Hematopoietic multipotent progenitor cell treated with erythropoietin and hydrocortisone succinate and interleukin-3 and kit ligand, for 17 days (in vitro differentiated cells): ENCODE measurements at places on chromosomes 6 and 20.
A peak's percentile ranks its signal among the peaks of the same experiment; 100 is the strongest.

DNA sequence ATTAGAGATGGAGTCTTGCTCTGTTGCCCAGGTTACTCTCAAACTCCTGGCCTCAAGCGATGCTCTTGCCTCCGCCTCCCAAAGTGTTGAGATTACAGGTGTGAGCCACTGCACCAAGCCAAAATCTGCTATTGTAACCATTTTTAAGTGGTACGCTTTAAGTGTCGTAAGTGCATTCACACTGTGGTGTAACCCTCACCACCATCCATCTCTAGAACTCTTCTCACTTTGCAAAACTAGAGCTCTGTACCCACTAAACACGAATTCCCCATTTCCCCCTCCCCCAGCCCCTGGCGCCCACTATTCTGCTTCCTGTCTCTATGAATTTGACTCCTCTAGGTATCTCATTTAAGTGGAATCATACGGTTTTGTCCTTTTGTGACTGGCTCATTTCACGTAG, 2.8 kb upstream of the FAM83C start:
- DNase-seq: no peak

DNA sequence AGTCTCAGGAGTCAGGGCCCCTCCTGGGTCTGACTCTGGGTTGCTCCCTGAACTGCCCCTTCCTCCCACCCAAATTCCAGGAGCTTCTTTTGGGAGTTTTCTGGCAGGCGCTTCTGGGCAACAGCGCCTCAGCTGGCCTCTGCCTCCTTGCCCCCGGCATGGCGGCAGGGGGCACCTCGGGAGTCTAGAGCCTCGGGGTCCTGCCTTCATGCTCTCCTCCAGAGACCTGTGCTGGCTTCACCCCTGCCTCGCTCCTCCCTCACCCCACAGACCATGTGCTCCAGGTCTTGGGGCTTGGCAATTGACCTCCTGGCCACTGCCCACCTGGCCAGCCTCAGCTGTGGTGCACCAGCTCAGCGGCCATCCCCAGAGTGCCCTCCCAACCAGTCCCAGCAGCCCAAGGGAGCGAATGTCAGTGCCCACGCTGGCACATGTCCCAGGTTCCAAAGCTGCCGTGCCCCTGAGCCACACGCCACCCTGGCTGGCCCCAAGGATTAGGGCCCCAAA, 43.4 kb downstream of the SRC start:
- DNase-seq: no peak

DNA sequence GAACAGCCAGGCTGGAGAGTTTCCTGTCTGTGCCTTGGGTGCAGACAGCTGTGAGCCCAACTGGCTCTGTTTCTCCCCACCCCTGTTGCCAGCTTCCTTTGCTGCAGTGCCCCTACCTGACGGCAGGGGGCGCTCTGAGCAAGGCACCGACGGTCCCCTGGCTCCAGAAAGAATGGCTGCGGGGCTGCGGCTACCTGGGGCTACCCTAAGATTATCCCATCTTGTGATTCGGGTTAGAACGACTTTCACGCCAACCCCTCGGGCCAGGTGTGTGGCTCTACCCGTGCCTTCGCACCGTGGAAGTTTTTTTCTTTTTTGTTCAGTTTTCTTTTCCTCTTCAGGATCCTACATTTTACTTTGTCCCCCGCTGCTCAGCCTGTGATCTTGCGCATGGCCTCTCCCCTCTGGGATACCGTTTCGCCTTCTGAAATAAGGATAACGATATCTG, 33.4 kb upstream of the AAR2 start:
- DNase-seq: peak; percentile 71

- no peak for DNase-seq
Observed at GRCh38 chr20:49352751-49353150, 74.9 kb upstream of the ZNFX1 start.

DNA sequence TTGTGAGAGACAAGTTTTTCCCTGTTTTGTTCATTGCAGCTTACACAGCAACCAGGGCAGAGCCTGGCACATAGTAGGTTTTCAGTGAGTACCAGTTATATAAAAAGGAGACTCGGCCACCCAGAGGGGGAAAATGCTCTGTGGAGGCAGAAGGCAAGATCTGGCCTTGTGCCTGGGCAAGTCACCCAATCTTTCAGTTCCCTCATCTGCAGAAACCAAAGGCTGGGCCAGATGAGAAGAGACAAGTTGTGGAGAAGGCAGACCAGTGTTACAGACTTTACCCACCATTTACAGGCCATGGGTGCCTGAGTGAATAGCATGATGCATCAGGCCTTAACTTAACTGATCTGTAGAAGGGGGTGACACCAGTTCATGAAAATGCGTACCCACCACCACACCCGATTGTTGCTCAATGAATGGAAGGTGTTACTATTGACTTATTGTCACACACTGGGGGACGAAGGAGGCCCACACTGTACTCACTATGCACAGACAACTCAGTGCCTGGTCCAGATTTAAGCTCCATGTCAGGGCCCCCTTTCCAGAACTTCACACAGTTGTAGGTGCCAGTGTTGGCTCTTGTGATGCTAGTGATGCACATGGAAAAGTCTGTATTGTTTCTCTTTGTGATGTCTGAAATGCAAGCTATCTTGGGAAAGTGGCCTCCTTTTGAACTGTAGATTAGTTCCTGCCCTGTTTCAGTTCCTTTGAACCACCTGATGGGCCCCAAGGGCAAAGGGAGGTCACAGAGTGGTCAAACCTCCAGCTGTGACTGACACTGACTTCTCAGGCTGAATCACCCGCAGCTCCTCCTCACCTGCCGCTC, 64.3 kb upstream of the SIRPG start:
- DNase-seq: no peak

GRCh38 chr6:44480097-44480541, 92.6 kb downstream of the CDC5L start:
- no peak for DNase-seq

DNA sequence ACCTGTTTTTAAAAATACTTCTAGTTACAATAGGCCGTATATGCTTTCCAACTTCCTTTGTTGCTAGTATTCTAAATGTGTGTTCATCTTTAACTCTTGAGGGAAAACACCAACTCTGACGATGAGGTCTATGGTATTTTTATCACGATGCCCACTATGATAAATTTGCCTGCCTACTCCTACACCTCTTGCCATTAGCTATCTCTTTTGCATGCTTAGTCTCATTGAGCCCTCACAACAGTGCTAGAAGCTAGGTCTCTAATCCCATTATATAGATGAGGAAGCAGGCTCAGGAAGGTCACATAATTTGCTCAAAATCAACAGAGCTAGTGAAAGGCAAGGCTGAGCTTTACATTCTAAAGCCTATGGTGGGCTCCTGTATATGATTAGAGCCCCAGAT, 13.2 kb downstream of the AAR2 start:
- no peak for DNase-seq

DNA sequence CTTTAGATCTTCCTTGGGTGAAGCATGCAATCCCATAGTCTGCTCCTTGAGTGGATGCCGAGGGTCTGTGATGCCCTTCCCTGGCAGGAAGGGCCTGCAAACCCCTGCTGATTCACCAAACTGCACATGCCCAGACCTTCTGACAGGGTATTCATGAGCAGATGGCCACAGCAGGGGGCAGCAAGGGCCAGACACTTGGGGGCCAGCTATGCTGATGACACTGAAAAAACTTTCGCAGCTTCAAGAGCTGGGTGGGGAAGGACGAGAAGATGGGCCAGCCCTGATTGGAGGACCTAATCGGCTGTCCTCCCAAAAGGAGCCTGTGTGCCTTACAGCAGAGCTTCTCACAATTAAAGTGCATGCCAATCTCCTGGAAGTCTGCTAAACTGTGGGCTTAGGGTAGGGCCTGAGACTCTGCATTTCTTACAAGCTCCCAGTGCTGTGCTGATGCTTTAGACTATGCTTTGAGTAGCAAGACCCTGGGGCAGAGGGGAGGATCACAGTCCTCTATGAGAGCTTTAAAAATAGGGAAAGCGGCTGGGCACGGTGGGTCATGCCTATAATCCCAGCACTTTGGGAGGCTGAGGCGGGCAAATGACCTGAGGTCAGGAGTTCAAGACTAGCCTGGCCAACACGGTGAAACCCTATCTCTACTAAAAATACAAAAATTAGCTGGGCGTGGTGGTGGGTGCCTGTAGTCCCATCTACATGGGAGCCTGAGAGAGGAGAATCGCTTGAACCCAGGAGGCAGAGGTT, 15.2 kb upstream of the GDAP1L1 start:
- no peak for DNase-seq

DNA sequence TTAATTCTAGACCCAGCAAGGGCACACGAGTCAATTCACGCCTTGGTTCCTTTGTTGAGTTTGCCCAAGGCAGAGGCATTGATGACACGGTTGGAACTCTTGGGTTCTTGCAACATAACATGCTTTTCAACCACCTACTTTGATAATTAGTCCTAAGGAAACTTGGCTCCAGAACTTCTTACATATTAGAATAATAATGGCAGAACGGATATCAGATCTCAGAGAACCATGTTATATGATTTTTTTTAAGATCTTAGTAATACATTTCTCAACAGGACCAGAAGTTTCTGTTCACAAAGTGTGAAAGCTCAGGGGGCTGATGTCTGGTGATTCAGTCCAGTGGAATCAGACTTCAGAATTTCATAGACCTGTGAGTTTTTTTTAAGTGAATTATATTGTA, 19.2 kb downstream of the SPTLC3 start:
- no peak for DNase-seq

DNA sequence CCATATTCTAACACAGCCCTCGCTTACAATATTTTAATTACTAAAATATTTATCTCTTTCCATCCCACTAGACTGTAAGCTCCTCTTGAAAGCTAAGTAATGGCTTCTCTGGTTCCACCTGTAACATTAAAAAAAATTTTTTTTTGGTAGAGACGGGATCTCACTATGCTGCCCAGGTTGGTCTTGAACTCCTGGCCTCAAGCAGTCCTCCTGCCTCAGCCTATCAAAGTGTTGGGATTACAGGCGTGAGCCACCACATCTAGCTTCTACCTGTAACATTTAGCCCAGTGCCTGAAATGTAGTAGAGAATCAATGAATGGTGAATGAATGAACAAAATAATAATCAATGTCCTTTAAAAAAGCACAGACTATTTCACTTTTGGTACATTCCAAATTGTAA, 28.8 kb downstream of the DEK start:
- no peak for DNase-seq

DNA sequence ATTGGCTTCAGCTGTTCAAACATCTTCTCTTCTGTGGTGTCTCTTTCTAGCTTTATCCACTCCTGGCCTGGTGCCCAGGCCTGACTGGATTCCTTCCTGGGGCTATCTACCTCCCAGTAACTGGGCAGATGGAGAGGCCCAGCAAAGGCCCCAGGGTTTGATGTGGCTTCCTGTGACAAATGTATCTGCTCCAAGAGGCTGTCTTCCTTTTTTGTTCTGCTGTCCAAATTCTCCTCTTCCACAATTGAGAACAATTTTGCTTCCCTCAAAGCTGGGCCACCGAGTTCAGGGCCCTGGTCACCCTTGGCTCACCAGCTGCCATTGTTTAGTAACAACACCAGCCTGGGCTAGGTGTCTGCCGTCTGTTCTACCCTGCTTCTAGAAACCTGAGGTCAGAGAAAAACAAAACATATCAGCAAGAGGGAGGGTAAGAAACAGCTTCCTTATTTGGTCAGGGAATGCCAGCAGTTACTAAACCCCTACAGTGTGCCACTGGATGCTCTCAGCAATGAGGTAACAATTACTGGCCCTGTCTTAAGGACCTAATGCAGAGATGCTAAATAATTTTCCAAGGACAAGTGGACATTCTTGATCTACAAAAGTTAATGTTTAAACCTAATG, 3.9 kb downstream of the ZFP57 start:
- DNase-seq: no peak

- DNase-seq: no peak
Observed at GRCh38 chr6:151352410-151353396, 38.7 kb downstream of the ZBTB2 start.

DNA sequence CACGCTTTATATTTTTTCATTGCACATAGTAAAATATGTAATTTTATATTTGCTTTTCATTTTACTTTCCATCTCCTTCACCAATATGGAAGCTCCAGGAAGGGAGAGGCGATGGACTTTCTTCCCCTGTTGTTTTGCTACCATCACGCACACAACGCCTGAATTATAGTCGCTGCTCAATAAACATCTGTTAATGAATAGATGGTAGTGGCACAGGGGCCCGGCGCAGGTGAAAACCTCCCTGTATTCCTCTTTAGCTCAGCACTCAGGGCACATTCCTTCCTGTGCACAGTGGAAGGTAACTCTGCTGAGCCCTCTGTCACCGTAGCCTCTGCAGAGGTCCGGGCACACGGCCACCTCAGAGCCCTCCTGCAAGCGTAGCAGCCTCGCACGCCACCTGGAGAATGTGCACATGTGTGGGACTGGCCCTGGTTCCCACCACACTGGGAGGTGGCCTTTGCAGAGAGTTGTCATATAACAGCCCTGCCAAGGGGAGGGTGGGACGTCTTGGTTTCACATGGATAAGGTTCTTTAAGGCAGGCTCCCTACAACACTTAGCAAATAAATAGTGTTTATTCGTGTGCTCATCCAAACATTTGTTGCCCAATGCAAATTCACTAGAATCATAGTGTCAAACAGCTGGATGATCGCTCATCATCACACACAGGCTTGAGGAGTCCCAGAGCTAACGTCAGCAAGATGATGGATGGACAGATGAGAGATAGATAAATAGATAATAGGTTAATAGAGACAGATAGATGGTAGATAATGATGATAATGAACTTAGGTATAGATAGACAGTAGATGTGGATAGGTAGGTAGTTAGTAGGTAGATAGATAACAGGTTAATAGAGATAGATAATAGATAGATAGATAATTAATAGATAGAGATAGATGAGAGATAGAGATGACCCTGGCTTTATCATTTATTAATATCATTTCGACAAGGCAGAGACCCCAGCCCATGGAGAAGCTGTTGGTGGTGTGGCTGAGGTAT, 32.3 kb upstream of the AFDN start:
- DNase-seq: no peak

GRCh38 chr6:154815938-154816820, 83.0 kb downstream of the SCAF8 start:
- DNase-seq: no peak

- no peak for DNase-seq
Observed at GRCh38 chr6:130848945-130849344, 21.7 kb downstream of the SMLR1 start.

DNA sequence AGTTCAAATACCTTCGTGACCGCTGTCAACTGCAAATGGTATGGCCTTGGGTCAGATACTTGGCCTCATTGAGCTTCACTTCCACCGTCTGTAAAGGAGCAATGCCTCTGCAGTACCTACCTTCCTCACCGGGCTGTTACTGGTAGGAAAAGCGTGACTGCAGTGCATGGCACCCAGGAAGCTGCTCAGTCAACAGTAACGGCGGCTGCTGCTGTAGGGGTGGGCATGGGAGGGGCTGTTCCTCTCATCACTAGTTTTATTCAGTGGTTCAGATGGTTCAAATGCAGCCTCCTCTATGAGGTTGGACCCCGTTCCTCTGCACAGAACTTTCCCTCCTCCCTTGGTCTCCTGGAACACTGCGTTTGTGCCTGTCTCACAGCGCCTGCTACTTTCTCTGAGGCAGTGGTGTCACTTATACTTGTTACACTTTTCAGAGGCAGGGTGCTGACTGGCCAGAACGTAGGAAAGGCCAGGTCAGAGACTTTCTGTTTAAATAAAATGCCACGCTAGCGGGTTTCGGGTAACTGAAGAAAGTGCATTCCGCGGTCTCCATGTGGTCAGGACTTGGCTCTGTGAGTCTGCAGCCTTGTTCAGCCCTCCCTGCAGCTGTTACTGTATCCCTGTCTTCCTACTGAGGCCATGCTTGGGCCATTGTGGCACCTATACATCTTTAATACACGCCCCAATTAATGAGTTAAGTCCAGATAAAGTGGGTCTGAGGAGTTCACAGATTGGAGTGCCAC, 279.6 kb downstream of the NRN1 start:
- no peak for DNase-seq
